ENCODE measurements at places on chromosomes 11 and 22. TPM values are rescaled to one million over a fixed set of nuclear protein-coding genes. Genes with fewer than 3 reads are reported as not detected.

GRCh38 chr11:13038366-13038765 lies 29.2 kb downstream of the RASSF10 start:
- no peaks in the 10 kb centered on the region for H3K36me3 ChIP-seq
- H3K4me1 ChIP-seq: no peaks in the 10 kb centered on the region
- no peak overlapping the region for H3K27ac ChIP-seq
- H3K27me3 ChIP-seq: peaks cover 8% of the 10 kb centered on the region

- H3K27ac ChIP-seq: no peak overlapping the region
- no peaks in the 10 kb centered on the region for H3K27me3 ChIP-seq
- H3K4me3 ChIP-seq: peak overlapping the region; percentile 51
- peak; percentile 23 for DNase-seq
- no peaks in the 10 kb centered on the region for H3K36me3 ChIP-seq
- H3K4me1 ChIP-seq: peaks cover 5% of the 10 kb centered on the region
These were observed 236.7 kb downstream of the TTC28 start for GRCh38 chr22:28442711-28443525.

DNA sequence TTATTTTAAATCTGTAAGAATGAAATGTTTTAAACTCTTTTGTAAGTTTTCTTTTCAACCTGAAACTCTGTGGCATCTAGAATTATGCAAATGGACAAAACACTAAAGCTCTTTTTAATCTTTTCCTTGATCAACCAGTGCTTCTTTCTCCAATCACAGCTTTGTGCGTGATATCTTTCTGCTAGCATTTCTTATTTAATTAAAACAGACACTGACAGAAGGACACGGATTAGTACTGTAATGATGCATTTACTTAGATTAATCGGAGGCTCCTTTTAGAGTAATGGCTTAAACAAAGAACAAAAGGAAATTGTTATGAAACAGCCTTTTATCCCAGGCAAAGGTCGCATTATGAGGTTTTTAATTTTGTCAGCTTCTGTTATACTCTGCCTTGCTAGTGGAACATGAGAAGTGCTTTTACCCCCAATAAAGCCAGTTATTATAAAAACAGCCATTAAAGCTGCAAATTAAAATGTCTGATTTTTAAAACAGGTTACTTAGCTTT lies 48.5 kb upstream of the SOX6 start:
- no peak for DNase-seq
- no peaks in the 10 kb centered on the region for H3K27me3 ChIP-seq
- no peak overlapping the region for H3K4me3 ChIP-seq
- no peaks in the 10 kb centered on the region for H3K36me3 ChIP-seq
- no peaks in the 10 kb centered on the region for H3K4me1 ChIP-seq

GRCh38 chr11:13329670-13330356 lies 52.2 kb downstream of the BMAL1 start:
- no peak overlapping the region for H3K4me3 ChIP-seq
- no peak overlapping the region for H3K27ac ChIP-seq
- no peak for DNase-seq
- peaks cover 4% of the 10 kb centered on the region for H3K36me3 ChIP-seq

- peaks cover 9% of the 10 kb centered on the region for H3K36me3 ChIP-seq
- no peaks in the 10 kb centered on the region for H3K4me1 ChIP-seq
- no peak overlapping the region for H3K4me3 ChIP-seq
- peak; percentile 3 for DNase-seq
These were observed 54.0 kb downstream of the MIAT start for GRCh38 chr22:26711205-26711963.

GRCh38 chr22:47065756-47066615 lies 303.5 kb downstream of the TBC1D22A start:
- H3K4me3 ChIP-seq: no peak overlapping the region
- H3K27ac ChIP-seq: no peak overlapping the region
- no peak for DNase-seq
- H3K36me3 ChIP-seq: peaks cover 12% of the 10 kb centered on the region

DNA sequence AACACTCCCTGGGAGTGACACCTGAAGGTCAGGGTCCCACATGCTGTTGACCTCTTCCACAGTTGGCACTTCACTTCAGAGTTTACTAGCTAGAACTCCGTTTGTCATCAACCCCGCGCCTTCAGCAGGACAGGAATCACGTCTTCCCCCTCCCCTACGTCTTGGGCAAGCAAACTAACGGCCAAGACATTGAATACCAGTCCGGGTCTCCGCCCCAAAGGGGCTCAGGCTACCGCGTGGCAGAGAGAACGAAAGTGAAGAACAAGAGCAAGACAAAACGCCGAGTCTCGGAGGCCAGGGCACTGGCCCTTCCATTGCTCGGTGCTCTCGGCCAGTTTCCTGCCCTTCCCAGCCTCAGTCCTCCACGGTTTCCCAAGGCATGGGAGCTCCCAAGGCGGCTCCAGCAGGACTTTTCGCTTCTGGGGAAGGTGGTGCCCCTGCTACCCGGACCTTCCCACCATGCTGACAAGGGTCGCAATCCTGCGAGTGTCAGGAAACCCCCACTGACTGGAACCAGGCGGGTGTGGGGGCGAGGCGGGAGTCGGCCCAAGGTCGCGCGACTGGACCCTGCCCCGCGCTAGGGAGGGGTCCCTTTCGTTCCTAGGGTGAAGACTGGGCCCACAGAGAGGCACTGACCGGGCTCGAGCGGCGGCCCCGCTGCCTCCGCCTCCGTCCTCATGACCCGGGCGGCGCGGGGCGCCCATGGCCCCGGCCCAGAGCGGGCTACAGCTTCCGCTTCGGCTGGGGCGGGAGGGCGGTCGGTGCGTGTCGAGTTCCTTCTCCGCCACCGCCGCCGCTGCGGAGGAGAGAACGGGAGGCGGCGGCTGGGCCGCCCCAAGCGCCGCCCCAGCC lies at the start of gene GUCD1:
GUCD1 (minus strand) TSS at position 826 of the 852 bp plus-strand sequence; CDS start at position 679, 147 bp downstream.
- H3K27me3 ChIP-seq: no peaks in the 10 kb centered on the region
- DNase-seq: peak; percentile 28
- peaks cover 34% of the 10 kb centered on the region for H3K36me3 ChIP-seq
- peak within 1 kb of the TSS; percentile 87 for H3K27ac ChIP-seq

DNA sequence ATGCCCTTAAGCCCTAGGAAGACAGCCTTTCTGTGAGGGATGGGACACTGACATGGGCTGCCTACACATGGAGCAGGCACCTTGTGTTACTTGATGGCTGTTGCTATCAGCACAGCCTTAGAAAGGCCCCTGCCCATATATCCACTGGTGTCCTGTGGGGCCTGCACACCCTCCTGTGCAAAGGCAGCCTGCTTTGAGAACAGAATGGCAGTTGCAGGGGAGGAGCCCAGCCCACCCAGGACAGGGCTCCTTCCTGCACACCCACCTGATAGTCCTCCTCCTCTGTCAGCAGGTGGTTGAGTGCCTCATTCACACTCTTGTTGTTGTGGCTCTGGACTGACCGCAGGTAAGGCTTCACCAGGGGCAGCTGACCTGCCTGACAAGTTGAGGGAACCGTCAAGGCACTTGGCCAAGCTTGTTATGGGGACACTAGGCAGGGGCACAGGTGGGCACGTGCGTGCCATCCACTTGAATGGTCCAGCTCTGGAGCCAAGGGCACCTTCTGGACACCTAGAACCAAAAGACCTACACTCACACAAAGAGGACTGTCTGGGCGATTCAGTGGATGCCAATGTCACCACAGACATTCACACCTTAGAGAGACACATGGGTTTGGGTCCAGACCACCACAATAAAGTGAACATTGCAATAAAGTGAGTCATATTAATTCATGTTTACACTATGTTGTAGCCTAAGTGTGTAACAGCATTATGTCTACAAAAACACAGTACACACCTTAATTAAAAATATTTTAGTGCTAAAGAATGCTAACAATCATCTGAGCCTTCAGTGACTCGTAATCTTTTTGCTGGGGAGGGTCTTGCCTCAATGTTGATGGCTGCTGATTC lies 9.4 kb upstream of the SLC25A1 start:
- H3K36me3 ChIP-seq: no peaks in the 10 kb centered on the region
- H3K27me3 ChIP-seq: no peaks in the 10 kb centered on the region
- H3K27ac ChIP-seq: no peak overlapping the region
- no peak overlapping the region for H3K4me3 ChIP-seq
- H3K4me1 ChIP-seq: no peaks in the 10 kb centered on the region

DNA sequence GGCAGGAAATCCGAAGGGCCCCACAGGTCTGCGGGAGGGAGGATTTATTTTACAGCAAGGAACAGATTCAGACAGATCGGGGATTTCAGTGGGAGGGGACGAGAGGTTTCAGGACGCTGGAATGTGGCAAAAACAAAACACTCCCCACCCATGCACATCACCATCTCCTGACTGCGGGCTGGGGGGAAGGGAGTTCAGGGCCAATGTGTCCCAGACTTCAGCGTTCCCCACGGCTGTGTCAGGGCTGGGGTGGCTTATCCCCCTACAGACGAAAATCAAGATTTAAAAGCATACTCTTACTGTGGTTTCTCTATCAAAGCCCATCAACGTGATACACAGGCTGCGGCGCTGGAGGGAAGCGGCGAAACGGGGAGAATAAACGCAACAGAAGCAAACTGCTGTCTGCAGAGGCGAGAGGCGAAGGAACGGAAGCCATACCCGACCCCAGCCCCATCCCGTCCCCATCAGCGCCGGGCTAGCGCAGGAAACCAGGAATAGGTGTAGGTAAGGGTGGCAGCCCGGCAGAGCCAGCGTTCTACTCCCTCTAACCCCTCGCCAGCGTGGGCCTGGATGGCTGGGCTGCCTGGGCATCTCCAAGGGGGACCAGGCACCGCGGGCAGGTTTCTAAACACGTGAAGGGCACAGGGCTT lies 2.7 kb downstream of the TENM4 start:
- no peaks in the 10 kb centered on the region for H3K36me3 ChIP-seq
- no peaks in the 10 kb centered on the region for H3K4me1 ChIP-seq
- no peak for DNase-seq
- H3K27ac ChIP-seq: no peak overlapping the region
- H3K27me3 ChIP-seq: peaks cover 47% of the 10 kb centered on the region
- H3K4me3 ChIP-seq: peak overlapping the region; percentile 3

- H3K4me1 ChIP-seq: no peaks in the 10 kb centered on the region
- H3K27ac ChIP-seq: no peak overlapping the region
- H3K36me3 ChIP-seq: no peaks in the 10 kb centered on the region
- H3K4me3 ChIP-seq: no peak overlapping the region
- DNase-seq: no peak
These were observed 34.6 kb upstream of the PDGFD start for GRCh38 chr11:104198576-104198975.

DNA sequence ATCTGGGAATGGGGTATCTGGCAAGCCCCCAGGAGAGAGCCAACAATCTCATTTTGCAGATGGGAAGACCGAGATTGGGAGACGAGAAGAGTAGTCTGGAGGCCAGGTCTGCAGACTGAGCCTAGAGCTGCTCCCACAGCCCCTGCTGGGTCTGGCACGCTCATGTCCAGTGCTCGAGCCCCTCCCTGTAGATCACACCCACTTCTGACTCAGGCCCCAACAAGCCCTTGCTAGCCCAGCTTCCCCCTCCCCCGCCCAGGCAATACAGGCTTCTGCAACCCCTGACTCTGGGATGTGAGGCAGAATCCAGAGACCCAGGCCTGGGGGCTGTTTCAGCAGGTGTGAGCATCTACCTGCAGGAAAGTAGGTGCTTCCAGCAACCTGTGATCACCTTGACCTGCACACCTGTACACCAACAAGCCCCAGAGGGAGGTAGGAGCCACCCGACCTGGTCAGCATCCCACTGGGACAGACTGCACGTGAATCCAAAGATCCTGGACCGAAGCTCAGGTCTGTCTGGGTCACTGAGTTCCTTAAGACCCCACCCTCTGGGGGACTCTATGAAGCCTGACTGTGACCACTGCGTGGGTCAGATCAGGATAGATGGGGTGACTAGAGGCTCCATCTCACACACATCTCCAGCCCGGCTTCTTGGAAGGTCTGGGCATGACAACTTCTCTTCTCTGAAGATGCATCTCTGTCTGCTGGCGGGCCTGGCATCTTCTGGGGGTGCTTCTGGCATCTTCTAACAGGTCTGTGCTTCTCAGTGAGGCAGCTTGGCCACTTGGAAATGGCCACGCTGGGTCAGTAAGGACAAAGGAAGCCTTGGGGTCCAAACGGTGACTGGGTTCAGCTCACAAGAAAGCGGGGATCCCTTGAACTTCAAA lies 29.3 kb downstream of the LINC01488 start:
- no peak for DNase-seq
- no peak overlapping the region for H3K27ac ChIP-seq
- no peaks in the 10 kb centered on the region for H3K36me3 ChIP-seq
- H3K27me3 ChIP-seq: peaks cover 34% of the 10 kb centered on the region
- H3K4me3 ChIP-seq: no peak overlapping the region

GRCh38 chr22:17149076-17149815 lies 9.8 kb downstream of the HDHD5 start:
- H3K27me3 ChIP-seq: no peaks in the 10 kb centered on the region
- no peak overlapping the region for H3K27ac ChIP-seq
- H3K36me3 ChIP-seq: peaks cover 27% of the 10 kb centered on the region
- H3K4me1 ChIP-seq: no peaks in the 10 kb centered on the region
- DNase-seq: no peak

GRCh38 chr11:19868871-19869270 lies 156.2 kb downstream of the NAV2 start:
- no peaks in the 10 kb centered on the region for H3K36me3 ChIP-seq
- no peaks in the 10 kb centered on the region for H3K27me3 ChIP-seq
- H3K4me1 ChIP-seq: no peaks in the 10 kb centered on the region
- no peak overlapping the region for H3K27ac ChIP-seq
- DNase-seq: no peak
- H3K4me3 ChIP-seq: no peak overlapping the region

DNA sequence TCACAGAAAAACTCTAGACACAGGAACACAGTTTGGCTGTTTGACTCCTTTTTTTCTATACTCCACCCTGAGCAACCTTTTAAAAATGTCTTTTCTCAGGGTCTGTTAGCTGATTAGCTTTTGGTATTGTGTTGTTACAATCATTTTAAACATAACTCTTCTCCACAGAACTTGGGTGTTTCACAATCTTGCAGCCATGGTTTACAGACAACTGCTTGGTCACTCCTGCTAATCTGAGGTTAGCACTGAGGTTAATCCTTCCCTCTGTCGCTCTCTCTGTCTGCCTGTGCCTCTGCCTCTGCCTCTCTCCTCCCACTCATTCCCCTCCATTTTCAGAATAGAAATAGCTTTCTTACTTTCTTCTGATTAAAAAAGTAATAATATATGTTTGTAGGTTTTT lies 62.4 kb upstream of the ZBED5 start:
- no peaks in the 10 kb centered on the region for H3K4me1 ChIP-seq
- H3K27ac ChIP-seq: no peak overlapping the region
- no peak overlapping the region for H3K4me3 ChIP-seq

DNA sequence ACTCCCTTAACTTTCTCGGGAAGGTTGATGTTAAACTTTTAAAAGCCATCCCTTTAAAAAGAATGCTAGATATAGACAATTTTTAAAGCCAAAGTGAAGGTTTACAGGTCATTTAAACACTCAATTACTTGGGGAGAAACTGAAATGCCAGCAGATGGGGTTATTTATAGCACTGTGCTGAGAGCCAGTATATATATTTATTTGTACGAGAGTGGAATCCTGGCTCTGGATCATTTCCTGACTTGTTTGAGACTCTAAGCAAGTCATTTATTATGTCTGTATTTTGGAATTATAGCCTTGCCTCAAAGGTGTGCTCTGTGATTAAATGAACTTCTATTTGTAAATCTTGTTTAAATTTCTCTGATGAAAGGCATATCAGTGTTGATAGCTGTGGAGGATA lies 6.8 kb upstream of the ZBED5 start:
- H3K27me3 ChIP-seq: no peaks in the 10 kb centered on the region
- no peak overlapping the region for H3K27ac ChIP-seq
- DNase-seq: no peak
- H3K4me3 ChIP-seq: no peak overlapping the region
- peaks cover 2% of the 10 kb centered on the region for H3K4me1 ChIP-seq
- H3K36me3 ChIP-seq: no peaks in the 10 kb centered on the region

ZNRD2 gene
- 34.9 TPM for total RNA-seq

P2RY2 gene
- total RNA-seq: not detected

KRTAP5-4 gene
- total RNA-seq: not detected

MOB2 gene
- total RNA-seq: 49.6 TPM

LRRC55 gene
- total RNA-seq: not detected

SORL1 gene
- 422 TPM for total RNA-seq

MLC1 gene
- 2.1 TPM for total RNA-seq

APLNR gene
- total RNA-seq: not detected

OR52E2 gene
- total RNA-seq: not detected

All from T-cell (primary cell).